ENCODE measurements at places on chromosomes 5 and 9.

DNA sequence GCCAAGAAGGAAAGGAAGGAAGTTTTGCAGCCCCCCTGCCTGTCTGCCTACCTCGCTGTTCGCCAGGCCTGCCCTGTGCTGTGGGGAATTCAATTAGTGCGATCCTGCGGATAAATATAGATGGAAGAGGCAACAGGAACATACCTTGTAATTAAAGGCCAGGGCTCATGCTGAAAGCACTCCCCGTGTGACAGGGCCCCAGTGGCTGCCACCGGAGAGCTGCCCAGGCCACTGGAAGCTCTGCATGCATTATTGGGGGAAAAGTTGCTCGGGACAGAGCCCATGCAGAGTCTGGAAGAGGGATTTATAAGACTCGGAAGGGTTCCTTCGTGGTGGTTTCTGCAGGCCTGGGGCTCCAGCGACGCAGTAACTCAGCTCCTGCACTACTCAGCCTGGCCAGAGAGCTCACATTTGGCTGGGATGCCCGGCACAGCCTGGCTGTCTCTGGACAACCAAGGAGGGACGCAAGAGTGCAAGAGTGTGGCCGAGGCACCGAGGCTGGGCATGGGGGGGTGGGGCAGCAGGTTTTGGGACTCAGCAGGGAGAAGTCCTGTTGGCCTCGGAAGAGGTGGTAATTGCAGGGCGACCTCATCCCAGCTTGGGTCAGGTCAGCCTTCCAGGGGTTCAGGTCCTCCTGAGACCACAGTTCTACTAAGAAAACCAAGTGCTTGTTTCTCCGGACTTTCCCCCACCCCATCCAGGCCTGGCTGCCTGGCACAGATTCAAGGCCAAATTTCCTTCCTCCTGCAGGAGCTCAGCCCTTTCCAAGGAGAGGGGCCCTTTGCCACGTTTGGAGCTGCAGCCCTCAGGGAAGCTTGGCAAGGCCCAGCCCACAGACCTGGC lies 68.1 kb upstream of the GGTA1 start:
- no peak for DNase-seq

DNA sequence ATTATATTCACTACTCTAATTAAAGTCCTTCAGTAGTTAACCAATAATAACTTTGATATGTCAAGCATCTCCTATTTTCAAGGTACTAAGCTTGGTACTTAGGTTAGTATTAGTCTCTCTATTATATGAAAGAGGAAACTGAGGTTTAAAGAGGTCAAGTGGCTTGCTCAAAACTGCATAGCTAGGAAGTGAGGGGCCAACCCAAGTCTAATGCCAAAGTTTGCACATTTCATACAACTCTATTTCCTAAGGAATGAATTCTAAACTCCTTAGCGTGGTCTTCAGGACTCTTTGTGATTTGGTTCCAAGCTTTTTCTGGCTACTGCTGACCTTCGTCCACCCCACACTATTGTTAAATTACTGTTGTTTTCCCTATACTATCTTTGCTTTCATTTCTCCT lies 9.9 kb upstream of the SHOC1 start:
- DNase-seq = no peak

DNA sequence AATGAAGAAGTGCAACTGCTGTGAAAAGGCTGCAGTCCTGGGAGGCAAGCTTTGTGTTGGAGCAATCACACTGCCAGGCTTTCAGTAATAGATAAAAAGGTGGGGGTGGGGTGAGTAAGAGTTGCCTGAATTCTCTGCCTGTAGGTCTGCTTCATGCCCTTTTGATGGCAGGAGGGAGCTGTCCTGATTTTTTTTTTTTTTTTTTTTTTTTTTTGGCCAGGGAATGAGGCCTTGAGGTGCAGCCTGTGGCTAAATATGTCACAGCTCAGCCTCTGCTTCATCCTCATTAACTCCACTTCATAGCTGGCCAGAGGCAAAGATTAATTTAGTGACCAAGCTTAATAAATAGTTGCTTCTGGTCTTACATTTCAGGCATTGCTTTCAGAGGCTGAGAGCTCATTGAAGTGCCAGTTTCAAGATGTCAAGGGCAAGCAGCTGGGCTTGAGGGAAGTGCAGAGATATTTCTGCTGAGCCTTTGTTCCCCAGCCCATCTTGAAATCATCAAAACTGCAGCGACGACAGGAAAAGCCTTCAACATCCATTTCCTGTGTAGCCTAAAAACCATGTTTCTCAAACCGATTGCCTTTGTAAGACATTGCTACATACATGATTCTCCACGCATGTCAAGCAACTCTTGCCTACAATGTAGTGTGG lies 134.7 kb downstream of the MACIR start:
- no peak for DNase-seq

DNA sequence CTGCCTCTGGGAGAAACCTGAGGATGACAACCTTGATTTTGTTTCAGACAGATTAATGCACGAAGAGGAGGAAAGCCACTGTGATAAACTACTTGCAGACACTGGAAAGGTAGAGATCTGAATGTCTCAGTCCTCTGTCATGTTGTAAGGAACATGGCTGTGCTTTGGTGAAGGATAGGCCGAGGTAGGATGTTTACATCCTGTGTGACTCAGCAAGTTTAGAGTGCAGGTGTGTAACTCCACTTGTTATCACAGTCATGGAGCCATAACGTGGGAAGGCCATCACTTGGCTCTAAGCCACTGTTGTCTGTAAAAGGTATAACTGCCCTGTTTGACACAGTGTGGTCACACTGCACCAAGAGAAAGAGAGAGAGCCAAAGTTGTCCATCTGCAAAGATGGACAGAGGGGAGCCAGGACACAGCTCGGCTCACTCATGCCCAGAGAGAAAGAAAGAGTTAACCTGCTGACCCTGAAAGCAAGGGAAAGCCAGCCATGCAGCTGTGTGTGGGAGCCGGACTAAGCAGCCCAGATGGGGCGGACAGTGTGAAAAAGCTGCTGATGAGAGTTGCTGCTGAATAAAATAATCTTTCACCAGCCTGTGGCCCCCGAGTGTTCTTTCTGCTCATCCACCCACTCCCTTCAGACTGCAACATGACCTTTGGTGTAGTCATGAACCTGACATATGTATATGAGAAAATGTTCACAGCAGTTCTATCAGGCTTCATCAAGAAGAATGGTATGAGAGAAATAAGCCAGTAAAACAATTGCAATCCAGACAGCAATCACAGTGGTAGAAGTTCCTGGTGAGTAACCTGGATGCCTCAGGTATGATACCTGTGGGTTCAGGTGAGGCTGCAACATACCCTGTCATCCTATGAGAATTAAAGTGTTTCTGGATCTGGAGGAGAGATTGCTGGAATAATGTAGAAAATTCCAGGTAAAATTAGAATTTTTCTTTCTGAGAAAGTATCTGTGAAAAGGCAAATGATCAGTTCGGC lies 115.9 kb downstream of the TARS1 start:
- DNase-seq = no peak

DNA sequence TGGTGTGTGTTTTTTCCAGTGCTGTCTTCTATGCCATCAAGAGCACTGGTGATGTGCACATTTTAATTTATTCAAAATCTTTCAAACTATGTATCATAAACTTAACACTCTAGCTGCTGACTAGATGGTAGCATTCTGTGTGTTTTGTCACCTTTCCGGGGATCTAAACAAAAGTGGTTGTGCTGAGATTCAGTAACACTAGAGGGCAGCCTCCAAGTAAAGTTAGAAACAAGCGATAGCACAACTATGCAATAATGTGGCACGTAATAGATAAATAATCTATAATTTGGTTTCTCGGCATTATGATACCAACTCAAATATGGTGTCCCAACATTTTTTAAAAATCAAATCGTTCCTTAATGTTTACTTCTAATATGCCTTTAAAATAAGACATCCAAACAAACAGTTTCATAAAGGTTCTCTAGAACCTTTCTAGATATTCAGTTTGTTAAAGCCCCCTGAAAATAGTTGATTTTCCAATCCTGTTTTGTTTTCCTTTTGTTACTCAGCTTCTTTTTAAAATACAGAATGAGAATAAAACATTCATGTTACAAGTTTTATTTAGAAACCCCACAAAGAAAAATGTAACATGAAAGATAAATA lies 16.9 kb downstream of the SEMA6A start:
- no peak for DNase-seq

DNA sequence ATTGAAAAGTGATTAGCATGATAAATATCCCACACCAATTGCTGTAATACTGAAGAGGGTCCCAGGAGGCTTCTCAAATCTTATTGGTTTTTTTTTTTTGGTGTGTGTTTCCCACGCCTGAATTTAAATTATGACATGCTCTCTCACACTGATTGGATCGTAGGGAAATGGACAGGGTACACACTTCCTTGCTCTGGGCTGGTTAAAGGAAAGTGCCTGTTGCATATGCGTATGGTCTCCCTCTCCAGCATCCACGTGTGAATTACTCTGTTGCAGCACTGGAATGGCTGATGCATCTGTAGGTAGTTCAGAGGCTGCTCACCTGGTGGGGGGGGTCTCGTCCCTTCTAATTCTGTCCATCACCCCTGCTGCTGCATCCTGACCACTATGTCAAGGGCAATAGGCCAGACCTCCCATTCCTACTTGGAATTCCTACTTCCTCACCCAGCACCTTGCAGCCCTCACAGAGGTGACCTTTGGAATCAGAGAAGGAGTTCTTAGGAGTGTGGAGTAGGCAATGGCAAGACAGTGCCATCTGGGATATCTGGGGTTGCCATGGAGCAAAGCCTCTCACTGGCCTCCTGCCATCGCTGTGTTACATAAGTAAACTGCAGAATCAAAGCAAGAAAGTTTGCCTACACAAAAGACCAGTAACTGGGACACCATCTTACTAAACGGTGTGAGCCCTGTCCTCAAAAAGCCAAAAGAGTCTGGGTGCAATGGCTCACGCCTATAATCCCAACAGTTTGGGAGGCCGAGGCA lies 71.4 kb upstream of the FBXW11 start:
- DNase-seq = no peak

GRCh38 chr5:169554251-169554650 lies 29.3 kb upstream of the SPDL1 start:
- DNase-seq = no peak

DNA sequence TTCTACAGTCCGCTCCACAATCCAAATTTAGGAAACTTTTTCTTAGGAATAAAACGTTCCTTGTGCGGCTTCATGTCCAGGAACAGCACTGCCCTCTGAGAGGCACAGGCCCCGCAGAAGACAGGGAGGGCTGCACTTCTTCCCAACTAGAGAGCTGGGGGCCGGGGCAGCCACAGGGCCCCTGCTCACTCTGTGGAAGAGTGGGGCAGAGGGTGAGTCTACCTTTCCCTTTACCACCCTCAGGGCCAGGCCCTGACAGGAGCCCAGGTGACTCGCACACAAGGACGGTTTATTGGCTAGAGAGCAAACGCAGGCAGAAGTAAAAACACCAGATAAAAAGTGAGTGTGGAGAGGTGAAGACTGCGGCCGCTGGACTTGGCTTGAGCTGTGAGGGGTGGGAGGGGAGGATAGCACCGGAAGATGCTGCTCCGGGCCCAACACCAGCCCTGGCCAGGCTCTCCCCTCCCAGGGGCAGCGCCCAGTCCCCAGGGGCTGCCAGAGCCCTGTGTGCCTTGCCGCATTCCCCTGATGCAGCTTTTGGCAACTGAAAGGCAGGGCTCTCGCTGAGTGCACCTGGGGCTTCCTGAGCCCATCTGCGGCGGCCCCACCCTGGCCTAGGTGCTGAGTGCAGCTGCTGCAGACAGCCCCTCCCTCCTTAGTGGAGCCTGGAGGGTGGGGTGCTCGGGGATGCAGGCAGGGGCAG lies 20.2 kb downstream of the SH3GLB2 start:
- no peak for DNase-seq

GRCh38 chr5:179151286-179152118 lies 91.3 kb downstream of the ZNF354C start:
- DNase-seq = no peak

DNA sequence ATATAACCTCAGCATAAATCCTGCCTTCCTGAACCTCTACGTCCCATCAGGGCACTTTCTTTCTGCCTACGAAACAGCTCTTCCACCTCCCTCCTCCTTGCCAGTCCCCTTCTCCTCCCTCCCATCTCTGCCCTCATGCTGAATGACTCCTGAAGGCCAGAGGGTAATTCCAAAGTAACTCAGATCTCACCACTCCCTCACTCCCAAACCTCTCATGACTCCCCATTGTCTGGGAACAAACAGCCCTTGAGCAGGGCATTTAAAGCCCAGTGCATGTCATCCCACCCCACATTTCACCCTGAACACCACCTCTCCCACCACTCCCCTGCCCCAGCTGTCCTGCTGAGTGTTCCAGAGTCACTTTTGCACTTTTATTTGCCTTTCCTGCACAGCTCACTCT lies 8.9 kb upstream of the FBP1 start:
- no peak for DNase-seq

DNA sequence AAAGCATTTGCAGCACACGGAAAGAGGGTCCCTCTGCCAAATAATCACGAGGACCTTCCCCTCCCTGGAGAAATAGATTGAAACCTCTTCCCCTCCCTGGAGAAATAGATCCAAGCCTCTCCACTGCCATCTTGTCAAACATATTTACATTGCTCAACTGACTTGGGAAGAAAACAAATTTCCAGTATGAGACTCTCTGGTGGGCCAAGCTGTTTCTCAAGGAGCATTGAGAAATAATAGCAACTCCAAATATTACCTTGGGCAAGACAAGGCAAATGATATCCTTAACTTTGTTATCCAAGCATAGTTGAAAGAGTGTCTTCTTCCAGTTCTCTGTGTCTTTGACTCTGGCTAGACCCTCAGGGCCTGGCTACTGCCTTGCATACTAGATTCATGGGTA lies 45.2 kb upstream of the PALM2AKAP2 start:
- DNase-seq = no peak

GRCh38 chr5:74326571-74327338 lies 313.8 kb downstream of the ENC1 start:
- DNase-seq = no peak

DNA sequence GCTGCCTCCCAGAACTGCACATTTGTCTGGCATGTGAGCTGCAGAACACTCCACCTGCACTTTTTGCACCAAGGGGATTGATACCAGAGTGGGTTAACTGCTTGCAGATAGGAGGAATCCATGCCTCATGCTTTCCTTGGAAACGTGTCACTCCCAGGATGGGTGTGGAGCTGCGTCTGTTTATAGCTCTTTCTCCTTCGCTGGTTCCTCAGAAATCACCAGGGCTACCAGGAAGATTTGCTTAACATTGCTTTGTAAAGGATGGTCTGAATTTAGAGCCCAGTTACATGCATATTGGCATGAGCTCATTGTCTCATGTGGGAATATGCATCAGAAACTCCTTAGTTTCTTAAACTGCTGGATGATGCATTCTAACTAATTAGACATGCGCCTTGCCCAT lies 234.6 kb downstream of the GADD45G start:
- DNase-seq = no peak

GRCh38 chr9:14661421-14662059 lies 31.7 kb downstream of the ZDHHC21 start:
- no peak for DNase-seq

- no peak for DNase-seq
These were observed 267.5 kb downstream of the GABRB2 start for GRCh38 chr5:161278739-161279660.

DNA sequence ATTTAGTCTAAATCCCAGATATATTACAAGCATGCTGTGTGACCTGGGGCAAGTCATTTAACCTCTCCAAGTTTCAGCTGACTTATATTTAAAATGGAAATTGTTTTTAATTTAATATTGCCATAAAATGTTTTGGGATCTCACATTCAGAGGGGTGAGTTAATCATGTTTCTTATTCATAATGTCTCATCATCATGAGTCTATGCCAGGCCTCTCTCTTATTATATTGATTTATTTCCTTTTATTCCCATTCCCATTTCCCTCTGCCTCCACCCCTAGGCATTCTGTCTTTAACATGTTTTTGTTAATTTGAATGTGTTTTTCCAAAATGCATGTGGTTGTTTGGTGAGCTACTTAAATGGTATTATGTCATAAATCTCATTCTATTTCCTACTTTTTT lies 39.0 kb upstream of the TTC1 start:
- no peak for DNase-seq

GRCh38 chr5:37999593-37999992 lies 159.8 kb upstream of the GDNF start:
- no peak for DNase-seq

- DNase-seq = no peak
These were observed 1.6 kb downstream of the BSPRY start for GRCh38 chr9:113350937-113351336.
